Mesenteric fat pad (tissue), 1 donor: ENCODE measurements at places on chromosomes 2 and 18.

- DNase-seq: no peak
These were observed 39.4 kb downstream of the TMEM182 start for GRCh38 chr2:102801098-102801718.

DNA sequence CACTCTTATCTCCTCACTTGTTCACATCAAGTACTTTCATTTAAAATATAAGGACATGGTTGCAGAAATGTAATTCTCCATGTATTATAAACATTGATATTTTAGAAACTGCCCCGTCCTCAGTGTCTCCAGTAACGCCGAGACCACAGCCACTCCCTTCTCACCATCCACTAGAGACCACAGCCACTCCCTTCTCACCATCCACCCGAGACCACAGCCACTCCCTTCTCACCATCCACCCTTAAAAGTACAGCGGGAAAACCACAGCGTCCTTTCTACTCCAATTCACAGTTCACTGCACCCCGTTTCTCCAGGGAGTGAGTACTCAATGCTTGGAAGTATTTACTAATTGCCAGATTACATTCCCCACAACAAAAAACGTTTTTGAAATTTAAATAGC, 1452.2 kb upstream of the ACVR2A start:
- no peak for DNase-seq

DNA sequence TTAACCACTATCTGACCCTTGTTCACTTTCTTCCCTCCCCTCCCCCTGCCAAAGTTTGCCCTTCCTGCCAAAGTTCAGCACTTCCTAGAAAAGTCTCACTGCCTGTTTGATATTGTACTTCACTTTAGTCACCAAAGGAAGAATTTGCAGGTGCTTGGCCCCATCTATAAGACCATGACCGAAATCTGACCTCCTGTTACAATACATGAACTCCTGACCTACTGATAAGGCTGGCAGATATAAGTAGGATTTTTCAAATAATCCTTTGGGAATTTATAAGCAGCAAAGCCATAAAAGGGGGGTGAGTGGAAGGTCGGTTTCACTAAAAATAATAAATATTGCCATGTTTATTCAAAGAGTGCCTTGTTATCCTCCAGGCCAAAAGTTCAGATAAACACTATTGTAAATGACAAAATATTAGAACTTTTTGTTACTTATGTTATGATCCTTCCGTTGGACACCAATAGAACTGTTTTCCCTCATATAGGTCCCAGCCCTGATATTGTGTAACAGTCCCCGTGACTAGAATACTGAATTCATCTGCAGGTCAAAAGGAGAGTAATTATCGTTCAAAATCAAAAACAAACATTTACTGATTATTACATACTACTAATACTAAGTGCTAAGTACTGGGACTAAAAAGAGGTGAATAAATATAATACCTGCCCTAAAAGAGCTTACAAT, 277.6 kb downstream of the EXOC6B start:
- no peak for DNase-seq

- no peak for DNase-seq
These were observed 27.1 kb upstream of the KLF11 start for GRCh38 chr2:10016001-10016801.

- DNase-seq: no peak
These were observed 52.5 kb downstream of the LRPPRC start for GRCh38 chr2:43943323-43943722.

DNA sequence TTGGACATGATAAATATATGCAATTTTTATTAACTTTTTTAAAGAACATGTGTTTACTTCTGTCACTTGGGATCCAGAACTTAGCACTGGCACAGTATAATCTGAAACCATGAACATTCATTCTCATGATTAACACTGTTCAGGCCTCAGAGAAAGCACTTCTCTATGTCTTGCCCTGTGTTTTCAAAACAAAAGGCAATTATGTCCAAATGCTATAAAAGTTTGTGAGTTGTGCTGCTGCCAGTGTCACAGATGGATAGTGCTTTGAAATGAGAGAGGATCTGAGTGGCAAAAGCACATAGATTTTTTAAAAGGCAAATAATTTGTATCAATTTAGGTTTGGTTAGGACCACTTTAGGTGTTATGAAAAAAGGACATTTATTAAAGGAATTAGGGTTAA, 470.5 kb upstream of the FAM98A start:
- no peak for DNase-seq

DNA sequence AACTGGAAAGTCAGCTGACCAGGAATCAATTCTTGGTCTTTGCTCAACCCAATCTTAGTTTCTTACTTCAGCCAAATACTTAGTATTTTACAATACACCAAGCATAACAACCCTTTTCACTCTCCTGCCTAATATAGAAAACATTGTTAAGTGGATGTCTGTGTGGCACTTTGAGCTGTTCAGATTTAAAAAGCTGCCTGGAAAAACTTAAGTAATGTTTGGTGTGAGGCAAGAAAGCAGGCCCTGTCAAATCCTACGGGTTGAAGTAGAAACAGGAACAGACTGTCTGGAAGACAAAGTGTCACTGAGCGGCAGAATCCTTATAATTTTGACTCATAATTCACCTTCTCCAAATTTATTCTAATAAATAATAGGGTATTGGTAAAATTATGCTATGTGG, 37.1 kb upstream of the FRZB start:
- DNase-seq: no peak

DNA sequence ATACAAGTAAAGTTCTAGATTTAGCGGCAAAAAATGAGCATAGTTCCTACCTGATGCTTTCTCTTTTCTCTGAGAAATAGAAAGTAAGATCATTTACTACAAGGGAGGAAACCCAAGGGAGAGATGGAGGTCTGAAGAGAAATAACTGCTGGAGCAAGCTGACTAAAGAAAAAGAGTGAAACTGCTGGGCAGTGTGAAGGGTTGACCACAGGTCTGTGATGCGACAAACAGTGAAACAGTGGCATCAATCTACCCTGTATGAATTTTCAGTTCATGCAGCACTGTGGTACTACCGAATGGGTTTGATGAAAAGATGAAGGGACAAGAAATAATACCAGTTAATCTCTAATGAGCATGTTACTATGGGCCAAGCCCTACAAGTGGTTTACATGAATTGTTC, 52.2 kb downstream of the CUL3 start:
- DNase-seq: no peak

GRCh38 chr2:210998334-210998733, 441.9 kb downstream of the CPS1 start:
- DNase-seq: no peak

DNA sequence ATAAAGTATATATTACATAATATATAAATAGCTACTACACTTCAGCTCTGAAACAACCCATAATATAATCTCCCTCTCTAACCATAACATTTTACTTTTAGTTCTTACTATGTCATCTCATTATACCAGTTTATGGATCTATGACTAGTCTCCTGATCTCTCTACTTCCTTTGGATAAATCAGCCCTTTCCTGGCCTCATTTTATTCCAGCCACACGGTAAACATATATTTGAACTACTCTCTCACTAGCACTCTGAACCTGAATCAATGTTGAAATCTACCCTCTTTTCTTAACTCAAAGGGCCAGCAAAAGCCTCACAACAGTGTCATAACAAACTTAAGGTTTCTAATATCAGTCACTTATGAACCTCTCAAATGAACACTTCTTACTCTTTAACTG, 62.6 kb downstream of the BAZ2B start:
- no peak for DNase-seq

DNA sequence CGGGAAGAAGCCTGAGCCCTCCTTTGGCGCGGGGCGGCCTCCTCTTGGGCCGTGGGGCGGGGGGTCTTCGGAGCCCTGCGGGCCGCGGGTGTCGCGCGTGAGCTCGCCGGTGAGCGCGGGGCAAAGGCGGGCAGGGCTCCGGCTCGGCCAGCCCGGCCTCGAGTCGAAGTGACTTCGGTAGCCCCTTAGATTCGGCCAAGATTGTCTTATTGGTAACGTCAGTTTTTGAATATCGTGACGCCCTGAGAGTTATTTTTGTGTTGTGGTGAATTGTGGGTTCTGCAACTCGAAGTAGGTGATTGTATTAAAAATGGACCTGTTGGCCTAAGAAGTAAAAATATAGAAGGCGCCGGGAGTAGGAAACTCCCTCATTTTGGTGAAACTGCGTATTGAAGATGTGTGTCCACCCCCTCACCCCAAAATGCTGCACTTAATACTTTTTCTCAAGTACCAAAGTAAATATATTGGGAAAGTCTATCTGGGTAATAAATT, 669 bp downstream of the MARCHF7 start:
- no peak for DNase-seq

- no peak for DNase-seq
These were observed 190.9 kb downstream of the ST6GAL2 start for GRCh38 chr2:106694964-106695470.

- DNase-seq: no peak
These were observed 71.1 kb upstream of the HK2 start for GRCh38 chr2:74762789-74763188.

DNA sequence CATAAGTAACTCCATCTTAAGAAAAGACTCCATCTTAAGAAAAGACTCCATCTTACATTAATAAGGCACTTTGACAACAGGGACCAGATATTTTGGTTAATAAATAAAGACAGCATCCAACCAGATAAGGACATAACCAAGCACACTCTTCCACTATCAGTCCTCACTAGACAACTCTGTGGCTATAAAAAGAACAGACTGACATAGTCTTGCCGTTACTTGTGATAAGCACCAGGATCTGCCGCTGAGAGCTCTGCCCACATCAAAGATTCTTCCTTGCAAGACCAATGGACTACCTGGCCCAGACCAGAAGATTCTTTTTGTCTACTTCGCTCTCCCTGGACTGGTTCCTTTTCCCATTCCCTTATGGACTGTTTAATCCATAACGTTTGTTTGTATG, 667.4 kb downstream of the NYAP2 start:
- no peak for DNase-seq

DNA sequence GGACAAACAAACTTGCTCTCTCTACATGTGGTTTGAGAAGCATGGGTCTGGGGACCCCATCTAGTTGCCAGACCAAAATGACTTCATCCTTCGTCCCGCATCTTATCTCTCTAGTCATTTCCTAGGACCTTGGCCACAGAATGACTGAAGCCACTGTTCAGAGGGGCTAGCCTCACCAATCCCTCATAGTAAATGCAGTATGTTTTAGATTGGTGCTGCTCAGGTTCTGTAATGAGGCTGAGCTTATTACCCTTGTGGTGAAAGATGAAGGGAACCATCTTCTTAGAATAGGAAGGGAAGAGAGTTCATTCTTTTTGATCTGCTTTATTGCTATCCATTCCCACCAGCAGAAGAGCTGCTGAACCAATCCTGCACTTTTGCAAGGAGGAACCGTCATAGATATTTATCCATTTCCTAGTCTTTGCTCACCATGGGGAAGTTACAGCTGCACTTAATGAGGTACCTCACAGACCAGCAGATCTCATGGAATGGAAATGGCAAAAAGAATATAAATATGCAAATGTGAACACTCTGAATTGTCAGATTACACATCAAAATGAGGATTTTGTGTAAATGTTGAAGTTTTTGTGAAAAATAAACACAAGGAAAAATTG, 436.7 kb downstream of the LPIN1 start:
- DNase-seq: no peak

DNA sequence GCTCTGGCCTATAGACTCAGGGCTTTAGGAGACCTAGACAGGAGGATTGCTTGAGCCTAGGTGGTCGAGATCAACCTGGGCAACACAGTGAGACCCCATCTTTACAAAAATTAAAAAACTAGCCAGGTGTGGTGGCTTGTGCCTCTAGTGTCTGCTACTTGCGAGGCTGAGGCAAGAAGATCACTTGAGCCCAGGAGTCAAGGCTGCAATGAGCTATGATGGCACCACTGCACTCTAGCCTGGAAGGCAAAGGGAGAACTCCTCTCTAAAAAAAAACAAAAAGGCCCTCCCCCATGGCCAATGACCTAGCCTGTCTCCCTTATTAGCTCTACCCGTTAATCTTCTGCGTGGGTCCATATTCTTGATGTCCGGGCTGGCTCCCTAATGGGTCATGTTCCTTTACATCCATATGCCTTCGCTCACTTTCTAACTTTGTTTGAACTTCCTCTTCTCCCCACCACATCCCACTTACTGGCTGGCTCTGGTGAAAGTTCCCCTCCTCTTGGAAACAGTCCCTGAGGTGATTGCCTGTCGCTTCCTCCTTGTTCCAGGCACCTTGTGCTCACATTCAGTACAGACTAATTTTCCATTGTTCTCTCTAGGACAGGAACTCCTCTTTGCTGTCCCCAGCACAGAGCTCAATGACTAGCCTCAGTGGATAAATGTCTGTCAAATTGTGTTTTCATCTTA, 103.0 kb downstream of the AFF3 start:
- no peak for DNase-seq

GRCh38 chr2:46689993-46690392, 210.6 kb downstream of the TMEM247 start:
- DNase-seq: no peak

DNA sequence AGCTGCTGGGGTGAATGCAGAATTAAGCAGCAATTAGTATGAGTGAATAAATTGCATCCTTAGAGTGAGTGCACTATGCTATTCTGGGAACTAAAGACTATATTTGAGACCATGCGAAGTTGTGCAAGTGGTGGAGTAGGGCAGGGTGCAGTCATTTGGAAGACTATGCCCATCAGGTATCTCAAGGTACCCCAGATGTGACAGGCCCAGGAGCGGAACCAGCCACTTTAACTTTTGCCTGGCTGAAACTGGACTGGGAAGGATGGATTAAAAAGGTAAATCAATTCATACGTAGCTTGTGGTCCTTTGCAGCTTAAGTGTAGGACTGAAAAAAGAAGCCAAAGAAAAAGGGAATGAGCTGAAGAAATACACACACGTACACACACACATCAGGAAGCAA, 1.7 kb downstream of the KYNU start:
- no peak for DNase-seq

DNA sequence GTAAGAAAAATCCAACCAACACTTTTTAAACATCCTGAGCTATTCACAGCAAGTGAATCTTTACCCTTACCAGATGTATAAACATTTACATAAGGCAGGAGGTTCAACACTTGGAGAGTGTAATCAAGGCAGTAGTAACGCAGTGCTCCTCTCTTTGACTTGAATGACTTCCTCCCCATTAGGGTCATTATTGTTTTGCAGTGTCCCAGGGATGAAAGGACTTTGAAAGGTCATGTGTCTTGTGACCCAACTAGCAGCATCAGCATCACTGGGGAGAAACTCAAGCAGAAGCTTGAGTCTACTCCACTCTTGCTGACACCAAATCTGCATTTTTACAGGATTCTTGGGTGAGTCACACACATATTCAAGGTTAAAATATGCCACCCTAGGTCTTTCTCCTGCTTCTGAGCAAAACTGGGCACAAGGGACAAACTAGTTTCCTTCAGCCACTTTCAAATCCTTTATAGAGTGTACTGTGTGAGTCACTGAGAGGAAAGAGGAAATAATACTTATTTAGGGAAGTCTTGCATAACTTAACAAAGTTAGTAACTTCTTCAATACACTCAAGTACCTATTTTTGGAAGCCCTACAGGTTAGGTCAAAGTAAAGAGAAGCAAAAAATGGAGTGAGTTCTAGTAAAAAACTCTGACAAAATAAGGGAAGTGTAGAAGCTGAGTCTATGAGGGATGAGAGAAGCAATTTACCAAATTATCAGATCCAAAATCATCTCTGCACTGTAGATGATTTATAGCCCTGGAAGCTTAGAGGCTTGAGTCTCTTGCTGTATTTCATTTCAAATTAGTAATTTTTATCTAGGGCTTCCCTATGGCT, 51.0 kb upstream of the EML4 start:
- no peak for DNase-seq
